Activated CD4-positive, alpha-beta T cell treated with anti-CD3 and anti-CD28 coated beads, Interleukin-2, amount 50 U/mL, for 48 hours (primary cell): ENCODE measurements at places on chromosomes 6 and 20.

GRCh38 chr6:143694560-143694959 is 16.8 kb downstream of the PHACTR2 start:
- DNase-seq, result no peak

DNA sequence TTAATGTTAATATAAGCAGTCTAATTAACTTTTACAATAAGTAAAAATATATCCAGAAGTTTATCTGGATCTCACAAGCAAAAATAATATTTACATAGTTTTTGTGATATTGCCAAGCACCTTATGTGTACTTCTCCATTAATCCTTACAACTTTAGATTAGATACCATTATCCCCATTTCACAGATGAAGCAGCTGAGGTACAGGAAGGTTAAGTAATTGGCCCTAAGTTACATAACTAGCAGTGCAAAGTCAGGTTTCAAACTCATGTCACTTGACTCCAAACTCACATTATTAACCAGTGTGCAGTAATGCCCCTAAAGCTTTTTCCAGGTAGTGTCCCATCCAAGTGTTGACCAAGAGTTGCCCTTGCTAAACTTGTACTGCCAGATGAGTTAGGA is 248.6 kb upstream of the STXBP5 start:
- no peak for DNase-seq

DNA sequence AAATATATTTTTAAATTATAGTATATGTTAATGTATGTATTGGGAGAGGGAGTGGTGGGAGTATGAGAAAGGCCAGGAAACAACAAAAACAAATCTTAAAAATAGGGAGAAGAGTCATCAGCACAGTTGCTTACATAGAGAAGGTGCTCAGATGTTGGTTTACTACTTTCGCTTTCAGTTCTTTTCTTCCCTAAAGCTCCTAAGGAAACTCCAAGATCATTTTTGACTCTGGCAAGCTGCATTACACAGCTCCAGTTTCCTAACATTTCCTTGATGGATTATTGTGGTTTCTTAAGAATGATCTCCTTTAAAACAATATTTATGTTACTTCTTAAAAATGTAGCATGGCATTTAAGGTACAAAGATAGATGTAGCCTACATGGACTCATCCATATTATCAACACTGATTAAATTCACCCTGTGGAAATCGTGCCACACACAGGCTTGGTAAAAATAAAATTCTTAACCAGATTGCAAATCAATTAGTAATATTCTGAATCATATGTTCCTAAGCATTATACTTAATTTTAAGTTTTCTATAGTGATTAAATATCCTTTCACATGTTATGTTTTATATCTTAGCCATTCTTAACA is 118.0 kb upstream of the MAN1A1 start:
- no peak for DNase-seq

DNA sequence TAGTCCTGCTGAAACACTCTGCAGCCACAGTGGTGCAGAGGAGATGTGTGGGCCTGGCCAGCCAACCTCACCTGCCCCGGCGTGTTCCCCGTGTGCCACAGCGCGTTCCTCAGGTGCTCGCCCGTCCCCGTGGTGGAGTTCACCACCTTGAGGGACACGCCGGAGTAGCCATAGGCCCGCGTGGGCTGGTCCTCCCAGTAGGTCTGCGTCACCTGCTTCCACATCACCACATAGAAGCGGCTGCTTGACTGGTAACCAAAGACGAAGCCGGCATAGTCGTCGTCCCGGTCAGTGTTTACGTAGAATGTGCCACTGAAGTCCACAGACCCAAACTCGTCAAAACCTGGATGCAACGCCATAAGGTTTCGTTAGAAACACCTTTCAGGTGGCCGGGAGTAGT is 31.5 kb downstream of the THBS2 start:
- no peak for DNase-seq

DNA sequence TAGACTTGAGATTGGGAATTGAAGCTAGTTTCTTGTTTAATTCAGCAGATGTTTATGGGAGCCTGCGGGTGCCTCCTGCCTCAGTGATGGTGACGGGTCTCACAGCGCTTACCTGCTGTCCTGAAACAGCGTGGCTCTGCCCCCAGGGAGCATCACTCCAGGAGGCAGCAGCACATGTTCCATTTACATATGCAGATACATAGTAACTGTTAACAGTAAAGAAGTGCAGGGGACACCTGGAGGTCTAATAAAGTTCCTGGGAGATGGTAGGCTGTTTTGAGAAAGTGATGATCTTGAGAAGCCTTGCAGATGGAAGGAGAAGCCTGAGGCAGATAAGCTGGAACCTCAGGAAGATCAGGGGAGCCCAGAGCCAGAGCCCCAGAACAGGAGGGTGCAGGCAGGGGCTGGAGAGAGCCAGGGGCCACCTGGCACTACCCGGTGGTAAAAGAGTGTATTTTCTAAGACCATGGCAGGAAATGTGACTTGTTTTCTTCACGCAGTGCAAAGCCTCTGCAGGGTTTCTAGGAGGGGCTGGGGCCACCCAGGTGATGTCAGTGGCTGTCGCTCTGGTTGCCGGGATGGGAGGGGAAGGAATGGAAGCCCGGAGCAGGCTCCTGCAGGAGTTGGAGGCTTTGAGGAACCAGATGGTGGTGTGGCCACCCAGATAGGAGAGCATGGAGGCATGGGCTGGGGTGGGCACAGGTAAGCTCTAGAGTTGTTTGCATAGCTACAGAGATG is 24.2 kb upstream of the KIF25 start:
- no peak for DNase-seq

- no peak for DNase-seq
Observed at GRCh38 chr20:3077618-3078134, 6.3 kb downstream of the OXT start.

DNA sequence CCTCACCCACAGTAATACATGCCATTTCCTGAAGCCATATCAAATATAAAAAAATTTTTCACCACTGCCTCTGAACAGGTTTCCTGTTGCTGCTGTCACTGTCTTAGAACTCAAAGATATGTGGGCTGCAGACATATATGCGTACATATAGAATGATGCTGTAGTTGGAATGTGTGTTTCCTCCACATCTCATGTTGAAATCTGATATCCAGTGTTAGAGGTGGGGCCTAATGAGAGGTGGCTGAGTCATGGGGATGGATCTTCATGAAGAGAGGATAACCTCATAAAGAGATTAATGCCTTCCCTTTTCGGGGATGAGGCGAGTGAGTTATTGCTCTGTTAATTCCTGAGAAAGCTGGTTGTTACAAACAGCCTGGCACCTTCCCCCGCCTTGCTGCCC is 7.7 kb upstream of the SCP2D1 start:
- DNase-seq, result no peak

GRCh38 chr6:137708481-137708880 is 158.6 kb upstream of the TNFAIP3 start:
- no peak for DNase-seq

GRCh38 chr6:14824484-14825275 is 421.2 kb upstream of the JARID2 start:
- DNase-seq, result no peak

DNA sequence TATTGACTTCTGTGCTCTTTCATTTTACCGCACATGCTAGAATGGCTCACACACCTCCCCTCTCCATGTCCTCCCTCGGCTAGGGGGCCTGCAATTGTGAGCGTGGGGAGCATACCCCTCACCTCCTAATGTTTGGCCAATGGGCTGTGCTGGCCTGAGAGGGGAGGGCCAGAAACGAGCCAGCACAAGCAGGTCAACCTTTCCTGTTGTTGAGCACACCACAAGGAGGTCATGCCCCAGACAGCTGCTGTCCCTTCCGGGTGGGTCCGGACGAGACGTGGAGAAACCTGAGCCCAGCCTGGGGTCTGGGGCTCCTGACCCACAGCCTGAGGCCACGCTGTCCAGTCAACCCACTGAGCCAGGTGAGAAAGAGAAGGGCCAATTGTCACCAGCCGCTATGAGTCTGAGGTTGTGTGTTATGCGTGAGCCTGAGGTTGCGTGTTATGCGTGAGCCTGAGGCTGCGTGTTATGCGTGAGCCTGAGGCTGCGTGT is 77.4 kb downstream of the TTLL2 start:
- DNase-seq, result no peak

DNA sequence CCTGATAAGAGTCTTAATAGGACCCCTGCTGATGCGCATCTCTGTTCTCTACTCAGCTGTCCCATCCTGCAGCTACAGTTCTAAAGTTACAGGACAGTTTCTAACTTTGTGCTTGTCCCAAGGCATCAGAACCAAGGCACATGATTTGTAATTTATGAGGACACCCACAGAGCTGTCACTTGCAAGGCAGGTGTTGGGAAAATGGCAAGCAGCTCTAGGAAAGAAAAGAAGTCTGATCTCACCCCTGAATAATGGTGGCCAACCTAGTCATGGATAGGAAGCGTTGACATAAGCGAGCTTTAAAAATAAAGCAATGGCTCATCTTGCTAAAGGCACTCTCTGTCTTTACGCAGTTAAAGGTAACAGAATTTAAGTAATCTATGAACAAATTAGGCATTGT is 127.6 kb upstream of the VGLL2 start:
- DNase-seq, result no peak

DNA sequence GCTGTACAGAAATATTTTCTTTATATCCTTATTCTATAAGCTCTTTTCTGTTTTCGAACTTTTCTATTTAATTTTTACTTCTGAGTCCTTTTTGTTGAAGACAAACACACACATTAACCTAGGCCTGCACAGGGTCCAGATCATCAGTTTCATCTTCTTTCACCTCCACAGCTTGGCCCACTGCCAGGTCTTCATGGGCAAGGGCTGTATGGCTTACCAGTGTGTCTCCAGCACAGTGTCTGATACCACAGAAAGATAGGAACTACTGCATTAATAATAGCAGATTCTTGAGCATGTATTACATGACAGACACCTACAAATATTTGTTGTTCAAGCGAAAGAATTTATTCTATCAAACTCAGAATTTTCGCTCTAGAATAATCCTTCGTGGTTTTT is 24.4 kb downstream of the QKI start:
- DNase-seq, result peak; percentile 36

- no peak for DNase-seq
Observed at GRCh38 chr6:118501765-118502164, 46.3 kb upstream of the PLN start.

DNA sequence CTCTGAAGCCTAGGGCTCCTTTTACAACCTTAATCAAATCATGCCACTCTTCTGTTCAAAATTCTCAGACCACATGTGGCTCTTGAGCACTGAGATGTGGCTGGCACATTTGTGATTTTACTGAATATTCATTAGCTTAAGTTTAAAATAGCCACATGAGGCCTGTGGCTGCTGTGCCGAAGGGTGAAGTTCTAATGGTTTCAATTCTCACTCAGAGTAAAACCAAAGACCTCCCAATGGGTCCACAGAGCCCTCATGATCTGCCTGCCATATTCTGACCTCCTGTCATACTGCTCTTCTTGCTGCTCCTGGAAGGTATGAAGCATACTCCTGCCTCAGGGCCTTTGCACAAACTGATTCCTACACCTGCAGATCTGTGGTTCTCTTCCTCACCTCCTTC is 7.8 kb upstream of the CST3 start:
- DNase-seq, result no peak

GRCh38 chr6:118281291-118281690 is 266.8 kb upstream of the PLN start:
- no peak for DNase-seq

DNA sequence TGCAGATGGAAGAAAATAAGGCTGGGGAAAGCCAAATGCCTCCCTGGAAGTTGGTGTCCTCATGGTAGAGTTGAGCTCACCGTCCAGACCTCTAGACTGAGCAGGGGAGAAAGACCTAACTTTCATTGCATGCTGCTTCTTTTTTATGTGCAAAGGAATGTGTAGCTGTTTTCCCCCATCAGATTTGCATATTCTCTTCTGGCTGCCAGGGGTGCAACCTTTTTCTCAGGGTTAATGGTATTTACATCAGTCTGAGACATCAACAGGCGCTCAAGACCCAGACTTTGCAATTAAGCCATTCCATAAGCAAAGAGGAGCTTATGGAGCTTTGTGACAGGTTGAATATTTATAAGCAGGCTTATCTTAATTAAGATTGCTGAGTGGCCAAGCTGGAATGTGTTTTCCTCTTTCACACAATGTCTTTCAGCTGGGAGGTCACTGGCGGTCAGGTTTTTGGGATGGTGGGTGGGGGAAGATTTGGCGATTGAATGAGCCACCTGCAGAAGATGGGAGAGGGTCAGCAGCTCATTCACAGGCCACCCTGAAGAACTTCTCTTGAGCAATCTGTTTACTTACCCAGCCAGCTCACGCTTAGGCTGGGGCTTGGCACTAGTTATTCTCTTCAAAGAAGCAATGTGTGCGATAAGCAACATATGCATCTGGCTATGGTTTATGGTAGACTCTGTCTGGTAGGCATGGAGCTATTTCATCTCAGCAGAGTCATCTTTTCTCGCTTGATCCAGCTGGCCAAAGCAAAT is 88.6 kb downstream of the SCP2D1 start:
- DNase-seq, result no peak

- DNase-seq, result peak; percentile 32
Observed at GRCh38 chr6:11722220-11722619, 56.4 kb downstream of the ADTRP start.

GRCh38 chr6:51655517-51655916 is 431.9 kb downstream of the PKHD1 start:
- DNase-seq, result no peak

DNA sequence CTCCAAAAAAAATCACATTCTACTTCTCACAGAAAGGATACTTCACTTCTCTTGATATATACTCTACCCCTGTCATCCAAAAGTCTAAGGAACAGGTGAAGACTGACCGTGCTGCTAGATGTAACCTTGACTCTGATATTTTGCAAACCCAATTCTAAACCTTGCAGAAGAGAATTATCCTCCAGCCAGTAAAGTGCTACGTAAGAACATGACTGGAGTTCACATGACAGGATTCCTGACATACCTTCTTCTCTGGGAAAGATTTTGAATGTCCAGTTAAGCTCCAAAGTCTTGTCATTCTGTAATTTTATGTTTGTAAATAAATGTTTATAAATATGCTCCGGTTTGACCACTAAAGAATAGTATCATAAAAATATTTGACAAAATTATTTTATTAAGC is 35.8 kb downstream of the BTBD9 start:
- DNase-seq, result no peak

DNA sequence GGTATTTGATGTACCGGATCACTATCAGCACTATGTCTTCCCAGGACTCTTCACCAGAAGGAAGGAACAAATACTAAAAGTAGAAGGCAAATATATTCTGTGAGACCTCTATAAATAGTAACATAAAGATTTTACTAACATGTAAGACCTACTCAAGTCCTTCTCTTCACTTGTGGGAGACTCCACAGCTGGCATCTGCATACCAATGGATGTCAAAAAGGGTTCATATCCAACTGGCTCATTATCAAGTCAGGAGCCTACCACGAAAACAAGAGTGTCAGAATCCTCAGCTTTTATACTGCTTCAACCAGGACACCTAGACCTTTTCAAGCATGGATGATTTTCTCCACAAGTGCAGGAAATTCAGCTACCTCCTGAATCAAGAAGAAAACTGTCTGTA is 20.0 kb upstream of the MARCKS start:
- DNase-seq, result no peak

- no peak for DNase-seq
Observed at GRCh38 chr20:4951299-4951698, 50.0 kb downstream of the SLC23A2 start.

GRCh38 chr6:139019722-139020121 is 8.8 kb upstream of the ABRACL start:
- DNase-seq, result no peak
